ENCODE measurements at places on chromosomes 1 and 21.
A peak's percentile ranks its signal among the peaks of the same experiment; 100 is the strongest.

- no peak for DNase-seq
Observed at GRCh38 chr21:44944596-44944995, 4.8 kb downstream of the SLX9 start.

GRCh38 chr1:202750761-202751160, 40.5 kb upstream of the SYT2 start:
- DNase-seq: peak; percentile 8

GRCh38 chr1:8525558-8526275, 207.8 kb downstream of the SLC45A1 start:
- DNase-seq: peak; percentile 83

DNA sequence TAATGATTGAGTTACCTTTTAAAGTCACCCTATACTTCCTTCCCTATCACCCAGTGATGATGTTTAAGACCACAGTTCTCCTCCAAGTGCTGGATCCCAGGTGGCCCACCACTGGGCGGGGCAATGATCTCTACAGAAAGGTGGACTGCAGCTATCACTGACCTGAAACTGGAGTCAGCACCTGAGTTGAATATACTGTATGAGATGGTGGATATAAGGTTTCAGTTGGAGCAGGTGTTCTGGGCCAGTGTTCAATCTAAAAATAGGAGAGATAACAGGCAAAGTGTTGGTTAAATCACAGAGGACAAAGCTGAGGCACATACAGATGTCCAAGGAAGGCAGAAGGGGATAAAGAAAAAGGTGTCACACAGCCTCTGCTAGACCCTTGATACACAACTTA, 96.6 kb downstream of the SIPA1L2 start:
- DNase-seq: no peak

DNA sequence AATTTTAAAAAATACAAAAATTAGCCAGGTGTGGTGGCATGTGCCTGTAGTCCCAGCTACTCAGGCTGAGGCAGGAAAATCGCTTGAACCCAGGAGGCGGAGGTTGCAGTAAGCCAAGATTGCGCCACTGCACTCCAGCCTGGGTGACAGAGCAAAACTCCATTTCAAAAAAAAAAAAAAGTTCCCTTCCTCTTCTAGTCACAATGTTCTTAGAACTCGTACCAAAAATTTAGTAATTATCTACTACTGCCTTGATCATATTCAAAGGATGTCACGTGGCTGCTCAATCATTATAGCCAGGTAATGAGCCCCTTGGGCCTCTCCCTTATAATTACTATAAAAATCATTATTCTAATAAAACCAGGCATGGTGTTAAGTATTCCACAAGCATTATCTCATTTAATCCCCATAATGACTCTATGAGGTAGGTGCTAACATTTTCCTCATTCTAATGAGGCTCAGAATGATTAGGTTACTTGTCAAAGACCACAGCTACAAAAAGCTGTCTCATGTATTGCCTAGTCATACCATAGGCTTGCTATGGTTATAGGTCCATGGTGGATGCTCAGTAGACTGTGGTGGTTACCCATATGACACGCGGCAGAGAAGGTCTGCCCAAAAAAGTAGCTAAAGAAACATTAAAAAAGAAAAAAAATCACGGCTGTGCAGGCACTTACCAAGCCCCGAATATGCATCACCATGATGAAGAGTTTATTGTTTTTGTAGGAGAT, 15.5 kb upstream of the PPP1R15B start:
- no peak for DNase-seq

- peak; percentile 44 for DNase-seq
Observed at GRCh38 chr1:117512728-117513321, 93.0 kb upstream of the TENT5C start.

GRCh38 chr1:2636733-2637132, 3.9 kb upstream of the MMEL1 start:
- DNase-seq: no peak

DNA sequence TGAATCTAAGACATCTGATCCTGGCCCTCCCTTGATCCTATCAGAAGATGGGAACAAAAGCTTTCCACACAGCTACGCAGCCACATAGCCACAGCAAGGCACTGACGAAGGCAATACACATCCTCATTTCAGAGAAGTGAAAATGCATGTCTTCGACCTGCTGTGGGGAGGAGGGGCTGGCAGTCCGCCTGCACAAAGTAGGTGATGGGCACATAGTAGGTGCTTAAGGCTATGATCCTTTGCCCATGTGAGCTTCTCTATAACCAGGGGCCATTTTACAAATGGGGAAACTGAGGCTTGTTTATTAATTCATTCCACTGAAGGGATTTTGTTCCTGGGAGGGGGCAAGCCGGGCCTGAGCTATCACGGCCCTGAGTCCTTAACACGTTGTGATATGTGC, 94.2 kb downstream of the PAX7 start:
- DNase-seq: no peak
